ENCODE measurements at places on chromosomes 11 and 22.

- no peak for DNase-seq
Observed at GRCh38 chr22:46209262-46209661, 40.8 kb downstream of the CDPF1 start.

DNA sequence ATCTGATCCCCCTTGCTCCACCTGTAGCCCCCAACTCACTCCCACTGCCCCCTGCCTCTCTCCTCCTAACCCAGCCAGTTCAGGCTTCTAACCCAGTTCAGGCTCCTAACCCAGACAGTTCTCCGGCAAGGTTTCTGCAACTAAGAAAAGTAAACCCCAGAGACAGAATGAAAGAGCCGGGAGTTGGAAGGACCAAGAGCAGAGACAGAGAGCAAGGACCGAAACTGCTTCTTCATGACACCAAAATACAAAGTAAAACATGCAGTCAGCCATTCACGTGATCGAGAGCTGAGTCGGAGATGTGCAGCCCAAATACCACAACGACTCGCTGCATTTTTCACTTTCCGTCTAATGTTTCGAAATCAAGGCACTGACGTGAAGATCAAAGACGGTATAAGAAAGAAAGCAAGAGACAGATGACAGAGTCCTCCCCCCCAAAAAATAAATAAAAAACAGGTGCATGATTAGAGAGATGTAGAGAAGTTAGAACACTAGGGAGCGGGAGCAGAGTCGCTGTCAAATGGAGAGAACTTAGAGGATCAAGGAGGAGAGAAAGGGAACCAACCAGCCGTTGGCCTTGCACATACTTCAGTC lies 884 bp downstream of the IL10RA start:
- peak; percentile 7 for DNase-seq

- no peak for DNase-seq
Observed at GRCh38 chr22:24450610-24451009, 23.2 kb downstream of the ADORA2A start.

- DNase-seq: no peak
Observed at GRCh38 chr11:88146106-88146505, 29.1 kb downstream of the RAB38 start.

DNA sequence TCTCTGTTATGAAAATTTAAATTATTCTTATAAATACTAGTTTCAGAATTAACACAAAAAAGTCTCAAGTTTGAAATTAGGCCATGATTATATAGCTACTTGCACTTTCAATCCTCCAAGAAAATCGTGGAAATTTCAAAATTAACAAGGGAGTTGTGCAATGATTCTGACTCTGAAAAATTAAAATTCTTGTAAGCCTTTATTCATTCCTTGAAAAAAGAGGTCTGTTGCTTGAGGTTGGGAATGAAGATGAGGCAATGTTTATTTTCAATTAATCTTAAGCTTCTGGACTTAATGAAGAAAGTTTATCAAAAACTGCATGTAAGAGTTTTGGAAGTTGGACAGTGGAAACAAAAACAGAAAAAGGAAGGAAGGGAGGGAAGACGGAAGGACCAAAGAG lies 128.2 kb upstream of the FIBIN start:
- DNase-seq: peak; percentile 41

GRCh38 chr22:28024422-28024888 lies 105.4 kb upstream of the PITPNB start:
- no peak for DNase-seq

GRCh38 chr22:28429711-28430110 lies 249.9 kb downstream of the TTC28 start:
- DNase-seq: no peak
